ENCODE measurements at places on chromosomes 5 and 9.

GRCh38 chr5:57684299-57684702, 201.7 kb upstream of the ACTBL2 start:
- no peak for DNase-seq

DNA sequence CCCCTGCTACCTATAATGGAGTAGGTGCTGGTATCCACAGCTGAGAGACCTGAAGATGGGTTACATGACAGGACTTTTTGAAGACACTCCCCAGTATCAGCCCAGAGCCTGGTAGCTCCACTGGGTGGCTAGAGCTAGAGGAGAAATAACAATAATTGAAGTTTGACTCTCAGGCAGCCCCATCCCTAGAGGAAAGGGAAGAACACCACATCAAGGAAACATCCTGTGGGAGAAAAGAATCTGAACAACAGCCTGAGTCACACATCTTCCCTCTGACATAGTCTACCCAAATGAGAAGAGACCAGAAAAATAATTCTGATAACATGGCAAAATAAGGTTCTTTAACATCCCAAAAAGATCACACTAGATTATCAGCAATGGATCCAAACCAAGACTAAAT, 432.1 kb downstream of the CDH18 start:
- no peak for DNase-seq

DNA sequence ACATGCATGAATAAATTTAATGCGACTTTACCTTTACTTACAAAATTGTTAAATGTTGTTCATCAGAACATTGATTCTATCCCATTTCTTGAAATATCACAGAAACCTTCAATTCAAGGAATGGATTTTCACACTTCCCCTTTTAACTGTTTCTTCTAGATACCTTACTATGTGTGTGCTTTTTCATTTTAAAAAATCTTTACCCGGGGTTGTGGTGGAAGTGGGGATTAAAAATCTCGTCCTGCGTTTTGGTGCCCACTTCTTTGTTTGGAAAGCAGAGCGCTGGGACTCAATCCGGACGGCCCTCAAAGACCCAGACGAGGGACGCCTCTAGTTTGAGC, 5.8 kb upstream of the MEF2C start:
- no peak for DNase-seq

DNA sequence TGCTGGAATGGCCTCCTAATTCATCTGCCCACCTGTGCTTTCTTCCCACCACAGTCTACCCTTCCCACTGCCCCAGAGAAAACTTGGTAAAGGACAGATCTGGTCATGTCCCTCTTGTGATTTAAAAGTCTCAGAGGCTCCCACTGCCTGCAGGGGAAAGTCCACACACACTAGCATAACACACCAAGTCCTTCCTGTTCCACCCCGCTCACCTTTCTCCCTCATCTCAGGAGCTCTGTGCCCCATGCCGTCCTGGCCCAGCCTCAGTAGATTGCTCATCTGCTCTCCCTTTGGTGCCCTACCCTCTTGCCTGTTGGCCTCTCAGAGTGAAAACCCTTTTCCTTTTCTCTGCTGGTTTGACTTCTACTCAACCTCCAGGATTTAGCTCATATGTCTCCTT, 111.4 kb upstream of the MAP3K1 start:
- no peak for DNase-seq

DNA sequence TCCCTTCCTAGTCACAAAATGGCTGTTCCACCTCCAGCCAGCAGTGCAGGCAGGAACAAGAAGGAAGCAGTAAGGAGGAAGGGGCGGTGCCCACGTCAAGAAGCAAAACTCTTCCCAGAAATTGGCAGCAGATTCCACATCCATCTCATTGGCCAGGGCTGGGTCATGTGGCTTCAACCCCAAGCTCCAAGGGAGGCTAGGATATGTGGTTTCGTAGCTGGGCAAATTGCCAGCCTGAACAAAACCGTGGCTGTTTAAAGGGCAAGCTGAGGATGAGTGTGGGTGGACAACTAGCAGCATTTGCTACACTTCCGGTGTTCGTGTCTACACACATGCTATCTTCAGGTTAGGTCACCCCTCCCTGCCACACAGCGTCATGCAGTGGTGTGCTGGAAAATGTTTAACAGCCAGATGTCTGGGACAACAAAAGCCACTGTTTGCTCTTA, 92.1 kb upstream of the MAP1B start:
- DNase-seq = peak; percentile 92

DNA sequence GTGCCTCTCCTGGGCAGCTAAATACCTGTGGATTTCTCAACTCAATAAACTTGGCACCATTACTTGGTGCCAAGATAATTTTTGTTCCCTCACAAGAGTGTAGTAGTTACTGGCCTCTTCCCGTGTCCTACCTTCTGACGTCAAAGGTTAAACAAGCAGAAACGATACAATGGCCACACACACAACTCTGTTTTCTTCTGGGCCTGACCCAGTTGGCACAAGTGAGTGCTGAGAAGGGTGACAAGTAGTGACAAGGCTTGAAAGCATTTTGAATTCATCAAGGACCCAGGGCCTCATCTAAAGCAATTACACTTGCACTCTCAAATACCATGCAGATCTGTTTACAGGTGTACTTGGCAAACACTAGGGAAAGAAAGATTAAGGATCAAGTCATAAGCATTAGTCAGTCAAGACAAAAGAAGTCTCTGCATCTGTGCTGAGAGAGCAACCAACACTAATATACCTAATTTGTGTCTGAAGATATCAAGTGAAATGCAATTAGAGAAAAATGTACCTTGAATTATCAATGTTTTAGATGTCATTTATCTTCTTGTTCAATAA, 30.8 kb downstream of the RASEF start:
- no peak for DNase-seq

Measured in NCI-H774 (cell line).